ENCODE measurements at places on chromosomes 7 and 10. TPM values are rescaled to one million over a fixed set of nuclear protein-coding genes. Genes with fewer than 3 reads are reported as not detected.

WNT8B gene
- not detected for total RNA-seq

CYP2C19 gene
- total RNA-seq = not detected

NRP1 gene
- total RNA-seq = 546 TPM

CYP26C1 gene
- total RNA-seq = 0.09 TPM

FAM149B1 gene
- total RNA-seq = 32.4 TPM

ATP6V0E2 gene
- total RNA-seq = 17.2 TPM

Measured in smooth muscle cell of the umbilical artery (primary cell).